ENCODE measurements at places on chromosomes 7 and 10.

- no peak for DNase-seq
Measured at GRCh38 chr7:8823486-8823885, 390.1 kb downstream of the NXPH1 start.

DNA sequence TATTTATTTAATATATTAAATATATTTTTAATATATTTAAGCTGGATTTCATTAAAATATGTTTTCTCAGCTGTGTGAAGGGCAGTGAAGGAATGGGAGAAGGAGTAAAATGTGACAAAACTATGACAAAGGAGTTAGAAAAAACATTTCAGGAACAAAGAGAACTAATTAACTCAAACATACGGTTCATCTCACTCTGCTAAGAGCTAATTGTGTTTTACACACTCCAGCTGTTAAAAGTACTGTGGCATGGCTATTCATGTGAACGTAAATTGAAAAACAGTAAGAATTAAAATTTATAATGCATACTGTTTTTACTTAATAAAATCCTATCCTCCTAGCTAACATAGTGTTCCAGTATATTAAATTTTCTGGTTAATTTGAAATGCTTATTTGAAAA is 262.5 kb upstream of the GNAI1 start:
- no peak for DNase-seq

GRCh38 chr10:127145173-127145572 is 51.2 kb downstream of the INSYN2A start:
- no peak for DNase-seq

- DNase-seq = no peak
Measured at GRCh38 chr7:129150199-129150996, 5.9 kb downstream of the TSPAN33 start.

DNA sequence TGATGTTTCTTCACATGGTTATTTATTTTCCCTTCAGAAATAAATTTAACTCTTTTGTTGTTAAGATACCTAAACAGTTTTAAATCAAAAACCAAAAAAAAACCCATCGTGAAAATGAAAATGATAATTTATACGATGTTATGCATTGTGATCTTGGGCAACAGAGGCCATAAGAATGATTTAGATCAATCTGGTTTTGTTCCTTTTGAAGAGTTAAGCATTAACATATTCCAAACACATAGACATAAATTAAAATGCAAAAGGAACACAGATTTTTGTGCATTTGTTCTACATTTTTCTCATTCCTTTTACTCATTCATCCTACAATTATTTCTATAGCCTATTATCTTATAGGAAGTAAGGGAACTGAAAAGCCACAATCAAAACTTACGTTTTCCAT is 226.1 kb upstream of the SEMA3D start:
- no peak for DNase-seq

Data from thoracic aorta (tissue), 2 donors.